ENCODE measurements at places on chromosomes 11 and 22.

GRCh38 chr11:123357353-123357989 is 72.6 kb upstream of the GRAMD1B start:
- no peak for DNase-seq

DNA sequence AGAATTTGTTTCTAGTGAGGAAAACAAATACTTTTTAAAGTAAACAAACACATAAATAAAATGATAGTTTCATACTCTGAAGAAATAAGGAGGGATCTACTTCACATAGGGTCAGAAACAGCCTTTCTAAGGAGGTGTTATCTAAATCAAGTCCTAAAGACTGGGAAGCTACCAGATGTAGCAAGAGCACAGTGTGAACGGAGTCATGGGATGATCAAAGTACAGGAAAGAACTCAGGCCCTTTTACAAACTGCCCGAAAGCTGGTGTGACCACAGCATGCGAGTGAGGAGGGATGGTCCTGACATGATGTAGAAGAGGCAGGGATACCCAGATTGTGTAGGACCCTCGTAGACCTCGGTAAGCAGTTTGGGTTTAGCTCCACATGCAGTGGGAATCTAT is 102.8 kb downstream of the ARHGAP32 start:
- no peak for DNase-seq

GRCh38 chr22:22111267-22111751 is 128.7 kb upstream of the TOP3B start:
- peak; percentile 68 for DNase-seq

- DNase-seq = no peak
Observed at GRCh38 chr11:2215561-2216399, 44.2 kb upstream of the TH start.

DNA sequence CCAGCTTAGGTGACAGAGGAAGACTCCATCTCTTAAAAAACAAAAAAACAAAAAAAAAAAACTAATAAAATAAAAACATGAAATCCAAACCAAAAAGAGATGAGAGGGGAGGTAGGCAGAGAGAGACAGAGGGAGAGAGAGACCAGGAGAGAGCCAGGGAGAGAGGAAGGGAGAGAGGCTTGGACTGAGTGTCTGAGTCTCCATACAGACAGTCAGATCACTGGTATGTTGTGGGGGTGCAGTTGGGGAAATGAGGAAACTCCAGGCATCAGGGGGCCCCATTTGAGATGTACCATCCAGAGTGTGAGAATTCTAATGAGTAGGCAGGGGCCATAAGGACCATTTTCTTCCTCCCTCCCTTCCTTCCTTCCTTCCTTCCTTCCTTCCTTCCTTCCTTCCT is 53.1 kb upstream of the SEPTIN5 start:
- peak; percentile 41 for DNase-seq

DNA sequence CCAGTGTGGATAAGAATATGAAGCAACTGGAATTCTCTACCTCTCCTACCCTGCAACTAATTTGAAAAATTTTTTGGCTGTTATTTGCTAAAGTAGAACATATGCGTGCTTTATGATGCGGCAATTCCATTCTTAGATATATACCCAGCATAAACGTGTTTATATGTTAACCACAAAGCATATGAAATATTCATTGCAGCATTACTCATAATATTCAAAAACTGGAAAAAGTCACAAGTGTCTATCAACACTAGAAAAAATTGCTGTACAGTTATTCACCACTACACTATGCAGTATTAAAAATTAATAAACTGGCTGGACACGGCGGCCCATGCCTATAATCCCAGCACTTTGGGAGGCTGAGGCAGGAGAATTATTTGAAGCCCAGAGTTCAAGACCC is 226.4 kb downstream of the LUZP2 start:
- DNase-seq = no peak

DNA sequence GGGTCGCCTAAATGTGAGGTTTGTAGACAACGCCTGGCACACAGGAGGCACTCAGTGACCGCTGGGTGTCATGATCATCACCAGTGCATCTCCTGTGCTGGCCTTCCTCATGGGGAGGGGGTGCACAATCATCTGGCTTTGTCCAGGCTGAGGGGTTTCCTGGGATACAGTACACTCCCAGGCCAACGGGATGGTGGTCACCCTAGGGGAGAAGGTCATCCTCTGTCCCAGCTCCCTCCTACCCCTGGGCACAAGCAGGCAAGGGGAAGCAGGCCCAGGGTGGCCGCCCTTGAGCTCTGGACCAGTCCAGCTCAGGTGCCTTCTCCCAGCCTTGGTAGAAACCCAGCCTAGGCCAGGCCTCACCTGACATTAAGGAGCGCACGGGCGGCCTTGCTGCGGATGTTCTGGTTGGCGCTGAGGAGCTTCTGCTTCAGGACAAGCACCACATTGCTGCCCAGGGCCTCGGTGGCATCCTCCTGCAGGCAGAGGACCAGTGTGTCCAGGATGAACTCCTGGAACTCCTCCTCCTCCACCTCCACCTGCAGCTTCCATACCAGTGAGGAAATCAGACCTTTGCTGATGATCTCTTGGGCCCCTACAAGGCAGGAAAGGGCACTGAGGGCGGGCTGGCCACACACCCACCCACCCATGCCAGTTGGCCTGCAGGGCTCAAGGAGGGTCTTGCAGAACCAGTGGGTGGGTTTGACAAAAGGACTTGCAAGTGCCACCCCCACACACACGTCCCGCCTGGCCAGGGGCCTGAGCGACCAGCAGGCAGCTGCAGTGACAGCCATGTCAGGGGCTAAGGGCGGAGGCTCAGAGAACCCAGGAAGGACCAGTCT is 6.6 kb upstream of the GNAZ start:
- no peak for DNase-seq

GRCh38 chr22:38948181-38948940 is 9.0 kb upstream of the APOBEC3A start:
- no peak for DNase-seq

DNA sequence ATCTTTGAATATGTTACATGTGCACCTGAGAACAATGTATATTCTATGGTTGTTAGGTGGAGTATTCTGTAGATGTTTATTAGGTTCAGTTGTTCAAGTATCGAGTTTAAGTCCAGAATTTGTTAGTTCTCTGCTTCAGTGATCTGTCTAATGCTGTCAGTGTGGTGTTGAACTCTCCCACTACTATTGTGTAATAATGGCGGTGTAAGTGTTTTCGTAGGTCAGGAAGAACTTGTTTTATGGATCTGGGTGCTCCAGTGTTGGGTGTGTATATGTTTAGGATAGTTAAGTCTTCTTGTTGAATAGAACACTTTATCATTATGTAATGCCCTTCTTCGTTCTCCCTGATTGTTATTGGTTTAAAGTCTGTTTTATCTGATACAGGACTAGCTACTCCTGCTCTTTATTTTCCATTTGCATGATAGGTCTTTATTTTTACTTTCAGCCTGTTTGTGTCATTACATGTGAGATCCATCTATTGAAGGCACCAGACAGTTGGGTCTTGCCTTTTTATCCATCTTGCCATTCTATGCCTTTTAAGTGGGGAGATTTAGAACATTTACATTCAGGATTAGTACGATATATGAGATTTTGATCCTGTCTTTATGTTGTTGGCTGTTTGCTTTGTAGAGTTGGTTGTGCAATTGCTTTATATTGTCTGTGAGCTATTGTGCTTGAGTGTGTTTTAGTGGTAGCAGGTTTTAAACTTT is 121.6 kb downstream of the DDX10 start:
- no peak for DNase-seq

GRCh38 chr22:27463121-27463660 is 338.4 kb downstream of the MN1 start:
- DNase-seq = peak; percentile 18

All from EH (cell line).